ENCODE measurements at places on chromosomes 4 and X.

DNA sequence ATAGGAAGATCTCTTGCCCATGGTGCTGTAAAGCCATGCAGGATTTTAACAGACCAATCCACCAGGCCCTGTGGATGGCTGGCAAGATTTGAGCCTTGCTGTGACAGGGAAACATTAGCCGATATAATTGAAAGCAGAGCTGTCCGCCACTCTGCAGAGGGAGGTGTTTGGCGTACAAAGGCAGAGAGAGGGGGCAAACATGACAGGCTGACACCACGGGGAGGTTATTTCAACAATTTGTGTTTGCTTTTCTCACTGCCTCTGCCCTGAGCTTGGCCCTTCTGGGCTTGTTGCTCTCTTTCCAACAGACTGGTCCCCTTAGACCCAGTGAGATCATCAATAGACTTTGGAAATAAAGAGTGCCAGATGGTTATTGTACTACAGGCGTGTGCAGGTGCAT, 59.4 kb downstream of the CLNK start:
- no peak for DNase-seq

- peak; percentile 53 for DNase-seq
These were observed 224.2 kb downstream of the RCHY1 start for GRCh38 chr4:75289914-75290582.

DNA sequence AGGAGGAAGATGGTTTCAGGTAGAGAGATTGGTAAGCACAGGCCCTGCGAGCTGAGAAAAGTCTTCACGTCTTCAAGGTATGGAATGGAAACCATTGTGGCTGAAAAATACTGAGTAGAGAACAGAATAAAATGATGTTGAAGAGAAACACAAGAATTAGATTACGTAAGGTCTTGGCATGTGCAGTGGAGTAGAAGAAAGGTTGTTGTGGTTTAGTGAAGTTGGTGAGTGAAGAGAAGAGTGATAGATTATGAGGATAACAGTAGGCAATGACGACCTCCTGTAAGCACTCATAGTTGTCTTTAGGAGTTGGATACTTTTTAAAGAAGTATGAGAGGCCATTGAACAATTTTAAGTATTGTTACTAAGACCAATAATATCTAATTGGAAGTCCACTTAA, 642.6 kb downstream of the PCDH7 start:
- DNase-seq, result no peak

DNA sequence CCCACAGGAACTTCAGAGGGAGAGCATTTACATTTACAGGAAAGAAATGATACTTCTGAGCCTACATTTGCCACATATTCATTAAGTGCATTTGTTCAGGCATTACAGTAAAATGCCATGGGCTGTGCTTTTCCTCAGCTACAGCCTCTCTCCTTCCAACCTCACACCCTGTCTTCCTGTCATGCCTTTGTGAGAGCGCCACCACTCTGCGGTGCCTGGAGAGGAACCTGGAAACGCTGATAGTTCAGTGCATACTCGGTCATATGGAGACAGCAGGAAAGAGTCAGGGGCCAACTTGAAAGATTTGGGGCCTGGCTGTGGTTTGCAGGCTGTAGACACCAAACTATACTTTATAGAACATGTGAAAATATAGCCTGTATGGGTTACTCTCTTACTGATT, 40.5 kb downstream of the NFKB1 start:
- peak; percentile 69 for DNase-seq

GRCh38 chrX:26606971-26607370, 391.0 kb downstream of the MAGEB5 start:
- no peak for DNase-seq

DNA sequence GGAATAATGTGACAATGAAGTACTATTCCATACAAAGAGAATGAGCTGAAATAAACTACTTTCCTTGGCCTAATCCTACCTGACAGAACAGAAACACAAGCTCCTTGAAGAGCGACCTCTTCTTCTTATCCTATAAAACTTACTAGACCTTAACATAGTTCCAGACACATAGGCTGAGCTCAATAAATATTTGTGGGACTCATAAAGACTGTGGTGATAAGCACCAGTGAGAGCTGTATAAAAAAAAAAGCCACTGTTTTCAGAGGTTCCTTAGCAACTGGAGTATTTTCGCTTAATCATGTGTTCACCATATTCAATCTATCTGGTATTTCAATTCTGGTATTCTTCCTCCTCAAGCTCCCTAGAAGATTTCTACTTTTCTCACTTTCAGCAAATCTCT, 1129.6 kb downstream of the STPG2 start:
- DNase-seq, result no peak

- no peak for DNase-seq
These were observed 473.2 kb upstream of the TECRL start for GRCh38 chr4:64882311-64883086.

GRCh38 chr4:95181243-95181995, 367.4 kb downstream of the UNC5C start:
- peak; percentile 54 for DNase-seq

- DNase-seq, result no peak
These were observed 81.7 kb downstream of the MAD2L1 start for GRCh38 chr4:119984996-119985395.

DNA sequence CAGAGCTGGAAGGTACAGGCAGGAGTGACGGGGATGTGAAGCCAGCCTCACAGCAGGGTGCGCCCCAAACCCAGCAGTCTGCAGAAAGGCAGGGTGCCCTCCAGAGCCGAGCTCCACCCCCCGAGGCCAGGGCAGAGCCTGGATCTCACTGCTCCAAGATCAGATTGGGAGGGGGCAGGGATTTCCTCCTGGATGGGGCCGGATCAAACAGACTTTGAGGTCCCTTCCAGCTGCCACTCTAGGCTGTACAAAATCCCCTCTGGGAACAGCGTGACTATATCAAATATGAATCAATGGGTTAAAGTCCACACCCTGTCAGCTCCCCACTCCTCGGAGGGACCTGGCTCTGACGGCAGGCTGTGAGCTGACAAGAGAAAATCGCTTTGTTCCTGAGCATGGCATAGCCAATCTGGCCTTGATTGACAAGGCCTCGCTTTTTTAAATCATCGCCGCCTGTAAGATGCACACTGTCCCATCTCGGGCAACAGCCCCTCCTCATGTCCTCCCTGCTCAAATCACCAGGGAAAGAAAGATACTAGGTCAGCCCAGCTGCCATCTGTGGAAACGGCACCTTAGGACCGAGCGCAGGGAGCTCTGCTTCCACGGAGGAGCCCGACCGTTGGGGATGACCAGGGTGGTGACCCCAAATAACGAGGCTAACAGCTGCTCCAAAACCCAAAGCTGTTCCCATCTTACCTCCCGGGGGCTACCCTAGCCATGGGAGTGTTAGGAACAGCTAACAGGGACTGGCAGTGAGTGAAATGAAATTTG, 39.9 kb downstream of the PSAPL1 start:
- DNase-seq, result no peak

- no peak for DNase-seq
These were observed 19.7 kb upstream of the CXCL3 start for GRCh38 chr4:74058048-74058651.

DNA sequence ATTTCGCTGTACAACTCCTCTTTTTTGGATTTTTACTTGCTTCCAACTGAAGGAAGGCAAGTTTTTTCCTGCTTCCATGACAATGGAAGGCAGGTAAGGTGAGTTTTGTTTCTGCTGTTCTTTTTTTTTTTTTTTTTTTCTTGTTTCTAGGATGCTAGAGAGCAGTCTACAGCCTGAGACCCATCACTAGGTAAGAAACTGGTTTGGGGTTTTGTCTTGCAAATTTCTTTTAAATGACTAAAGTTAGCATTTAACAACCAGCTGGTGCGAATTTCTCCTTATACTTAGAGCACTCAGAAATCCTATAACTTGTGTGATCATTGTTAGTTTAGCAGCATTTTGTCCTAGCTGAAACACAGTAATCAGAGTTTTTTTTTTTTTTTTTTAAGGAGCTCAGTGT, 378.4 kb upstream of the CNKSR2 start:
- DNase-seq, result no peak

DNA sequence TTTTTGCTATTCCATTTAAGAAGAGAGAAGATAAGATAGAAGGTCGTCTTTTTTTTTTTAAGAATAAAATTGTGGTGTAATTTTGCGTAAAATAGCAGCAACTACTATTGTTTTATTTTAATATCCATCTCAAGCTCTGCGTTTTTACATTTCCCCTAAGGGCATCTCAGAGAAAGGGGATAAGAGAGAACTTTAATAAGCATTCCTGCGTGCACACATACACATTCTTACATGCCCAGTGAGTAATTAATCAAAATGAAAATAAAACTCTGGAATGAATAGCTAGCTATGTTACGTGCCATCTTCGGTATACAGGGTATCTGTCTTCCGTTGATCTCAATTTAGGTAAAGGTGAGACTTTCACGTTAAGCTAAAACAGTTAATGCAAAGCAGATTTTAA, 200.3 kb upstream of the TENM3 start:
- no peak for DNase-seq

DNA sequence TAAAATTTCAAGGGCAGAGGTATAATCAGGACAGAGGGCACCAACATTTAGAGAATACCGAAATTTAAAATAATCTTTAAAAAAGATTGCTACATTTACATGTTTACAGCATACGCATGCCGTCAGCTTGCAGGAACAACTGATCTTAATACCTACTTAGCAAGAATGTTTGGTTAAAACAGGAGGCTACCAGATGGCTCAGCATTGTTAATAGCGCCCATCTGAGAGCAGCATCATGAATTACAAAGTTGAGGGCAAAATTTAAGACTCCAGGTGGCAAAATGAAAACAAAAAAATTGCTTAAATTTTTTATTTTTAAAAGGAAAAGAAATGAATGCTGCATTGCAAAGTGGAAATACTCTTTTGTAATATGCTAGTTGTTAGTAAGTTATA, 241.3 kb downstream of the C4orf33 start:
- no peak for DNase-seq

GRCh38 chrX:69218407-69218997, 53.2 kb upstream of the PJA1 start:
- no peak for DNase-seq

GRCh38 chrX:20217906-20218305, 48.8 kb downstream of the RPS6KA3 start:
- DNase-seq, result no peak

- DNase-seq, result no peak
These were observed 94.0 kb upstream of the TEX13A start for GRCh38 chrX:105314458-105314857.

DNA sequence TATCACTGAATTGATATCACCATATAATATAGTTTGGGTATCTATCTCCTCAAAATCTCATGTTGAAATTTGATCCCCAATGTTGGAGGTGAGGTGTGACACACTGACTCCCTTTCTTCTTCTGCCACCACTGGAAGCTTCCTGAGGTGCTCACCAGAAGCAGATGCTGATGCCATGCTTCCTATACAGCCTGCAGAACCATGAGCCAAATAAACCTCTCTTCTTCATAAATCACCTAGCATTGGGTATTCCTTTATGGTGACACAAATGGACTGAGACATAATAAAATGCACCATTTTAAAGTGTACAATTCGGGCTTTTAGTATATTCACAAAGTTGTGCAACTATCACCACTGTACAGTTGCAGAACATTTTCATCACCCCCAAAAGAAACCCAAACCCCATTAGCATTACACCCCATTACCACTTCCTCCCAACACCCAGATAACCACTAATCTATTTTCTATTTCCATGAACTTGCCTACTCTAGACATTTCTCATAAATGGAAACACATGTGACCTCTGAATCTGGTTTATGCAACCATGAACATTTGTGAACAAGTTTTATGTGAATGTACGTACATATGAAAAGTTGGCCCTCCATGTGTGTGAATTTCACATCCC, 148.9 kb downstream of the OPHN1 start:
- DNase-seq, result no peak

DNA sequence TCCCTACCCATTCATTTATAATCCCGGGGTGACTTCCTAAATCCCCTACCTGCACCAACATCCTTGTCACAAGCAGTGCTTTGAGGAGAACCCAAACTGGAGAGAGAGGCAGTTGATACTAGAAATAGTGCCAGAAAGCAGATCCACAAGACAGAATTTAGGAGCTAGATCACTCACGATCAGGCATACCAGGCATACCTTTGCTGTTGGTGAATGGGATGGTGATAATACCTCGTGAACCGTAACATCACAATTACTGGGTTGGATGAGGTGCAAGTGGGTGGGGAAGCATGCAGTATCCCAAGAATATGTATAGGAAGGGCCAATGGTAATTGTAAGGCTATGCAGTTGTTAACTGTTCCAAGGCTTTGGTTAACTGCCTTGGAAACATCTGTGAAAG, 129.3 kb downstream of the TMA16 start:
- no peak for DNase-seq

DNA sequence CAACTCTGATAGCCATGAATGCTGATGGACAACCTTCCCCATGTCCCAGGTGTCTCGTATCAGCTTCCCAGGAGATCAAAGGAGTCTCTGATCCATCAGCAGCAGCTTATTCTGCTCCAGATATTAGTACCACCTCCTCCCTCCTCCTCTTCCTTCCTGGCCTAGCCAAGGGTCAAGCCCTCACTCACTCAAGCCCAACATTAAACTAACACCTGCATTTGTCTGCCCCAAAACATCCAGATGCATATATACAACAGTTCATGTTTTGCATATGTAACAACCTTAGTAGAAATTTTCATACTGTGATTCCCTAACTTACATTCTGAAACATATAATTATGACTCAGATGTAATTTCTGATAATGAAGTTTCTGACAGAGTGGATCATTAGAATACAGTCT, 29.9 kb downstream of the BCLAF3 start:
- no peak for DNase-seq

DNA sequence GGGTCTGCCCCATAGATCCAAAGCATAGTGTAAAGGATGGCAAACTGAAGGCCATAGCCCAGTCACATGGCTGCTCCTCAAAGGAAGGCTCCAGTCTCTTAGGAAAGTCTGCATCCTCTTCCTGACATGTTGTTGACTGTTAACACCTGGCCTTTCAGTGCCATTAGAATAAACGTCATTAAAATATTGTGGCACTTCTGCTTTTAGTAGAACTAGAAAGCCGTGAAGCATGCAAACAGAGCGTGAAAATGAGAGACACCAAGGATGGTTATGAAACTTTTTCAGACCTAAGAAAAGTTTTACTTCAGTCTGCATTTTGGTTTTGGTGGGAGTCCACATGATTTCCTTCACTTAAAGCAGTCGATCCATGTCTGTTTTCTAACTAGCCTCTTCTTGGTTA, 41.1 kb upstream of the AFF2 start:
- DNase-seq, result no peak

GRCh38 chr4:33052241-33052640, 2332.1 kb downstream of the PCDH7 start:
- no peak for DNase-seq

All from WTC11 (cell line).